K562 (cell line): ENCODE measurements at places on chromosomes 12 and 14. TPM values are rescaled to one million over a fixed set of nuclear protein-coding genes. Genes with fewer than 3 reads are reported as not detected.

The SERPINA10 gene
- polyA plus RNA-seq, result not detected in 2 replicates

The TTC9 gene
- not detected in 2 replicates for polyA plus RNA-seq

The EFS gene
- 0.01 TPM in 1 of 2 replicates, not detected in the other for polyA plus RNA-seq

The PPP4R4 gene
- polyA plus RNA-seq, result not detected in 2 replicates

The KRT2 gene
- polyA plus RNA-seq, result 0.17 TPM in 1 of 2 replicates, not detected in the other

The PIP4P1 gene
- polyA plus RNA-seq, result 16.0 and 18.9 TPM in 2 replicates

The PLA2G1B gene
- polyA plus RNA-seq, result not detected in 2 replicates

The SUDS3 gene
- polyA plus RNA-seq, result 20.6 and 24.2 TPM in 2 replicates

The PCED1B gene
- polyA plus RNA-seq, result 6.6 and 8.6 TPM in 2 replicates

The KCNC2 gene
- not detected in 2 replicates for polyA plus RNA-seq

The B4GALNT3 gene
- not detected in 2 replicates for polyA plus RNA-seq

The AKAP5 gene
- polyA plus RNA-seq, result 0.11 and 0.40 TPM in 2 replicates

The ADAM21 gene
- polyA plus RNA-seq, result 0.05 TPM in 2 replicates

The SLC2A13 gene
- polyA plus RNA-seq, result 5.0 and 5.6 TPM in 2 replicates

The LMNTD1 gene
- not detected in 2 replicates for polyA plus RNA-seq
